ENCODE measurements at places on chromosomes 6 and 20.
A peak's percentile ranks its signal among the peaks of the same experiment; 100 is the strongest.

DNA sequence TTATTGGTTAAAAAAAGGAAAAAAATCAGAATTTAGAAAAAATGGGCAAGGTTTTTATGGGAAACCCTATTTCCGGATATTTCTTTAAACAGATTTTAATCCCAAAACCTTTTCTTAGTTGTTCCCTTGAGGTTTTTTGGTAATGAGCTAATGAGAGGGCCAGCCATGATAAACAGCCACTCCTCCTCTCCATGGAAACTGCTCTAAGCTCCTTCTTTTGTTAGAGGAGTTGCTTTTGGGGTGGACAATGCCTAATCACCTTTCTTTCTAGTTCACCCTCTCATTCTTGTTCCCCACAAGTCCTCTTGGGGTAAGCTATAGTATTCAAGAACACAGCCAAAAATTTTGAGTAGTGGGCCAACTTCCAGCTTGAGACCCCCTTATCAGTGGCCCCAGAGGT is 105.0 kb upstream of the FAM184A start:
- no peak for DNase-seq

DNA sequence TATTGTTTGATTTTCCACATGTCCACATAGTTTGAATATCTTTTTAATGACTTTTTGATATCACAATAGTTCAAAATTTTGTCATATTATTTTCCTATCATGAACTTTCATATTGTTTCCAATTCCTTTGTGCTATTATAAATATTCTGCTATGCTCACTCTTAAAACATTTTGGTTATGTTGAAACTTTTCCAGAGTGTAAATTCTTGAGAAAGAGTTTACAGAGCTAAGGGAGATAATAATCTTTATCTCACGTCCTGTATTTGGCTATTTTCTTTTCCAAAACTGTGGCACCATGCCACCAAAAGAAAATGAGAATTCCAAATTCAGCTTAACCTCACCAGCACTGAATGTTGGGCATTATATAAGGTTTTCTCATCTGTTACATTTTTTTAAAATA is 210.9 kb downstream of the TFAP2B start:
- DNase-seq: no peak

GRCh38 chr6:159807150-159807858 is 7.2 kb downstream of the PNLDC1 start:
- DNase-seq: no peak

DNA sequence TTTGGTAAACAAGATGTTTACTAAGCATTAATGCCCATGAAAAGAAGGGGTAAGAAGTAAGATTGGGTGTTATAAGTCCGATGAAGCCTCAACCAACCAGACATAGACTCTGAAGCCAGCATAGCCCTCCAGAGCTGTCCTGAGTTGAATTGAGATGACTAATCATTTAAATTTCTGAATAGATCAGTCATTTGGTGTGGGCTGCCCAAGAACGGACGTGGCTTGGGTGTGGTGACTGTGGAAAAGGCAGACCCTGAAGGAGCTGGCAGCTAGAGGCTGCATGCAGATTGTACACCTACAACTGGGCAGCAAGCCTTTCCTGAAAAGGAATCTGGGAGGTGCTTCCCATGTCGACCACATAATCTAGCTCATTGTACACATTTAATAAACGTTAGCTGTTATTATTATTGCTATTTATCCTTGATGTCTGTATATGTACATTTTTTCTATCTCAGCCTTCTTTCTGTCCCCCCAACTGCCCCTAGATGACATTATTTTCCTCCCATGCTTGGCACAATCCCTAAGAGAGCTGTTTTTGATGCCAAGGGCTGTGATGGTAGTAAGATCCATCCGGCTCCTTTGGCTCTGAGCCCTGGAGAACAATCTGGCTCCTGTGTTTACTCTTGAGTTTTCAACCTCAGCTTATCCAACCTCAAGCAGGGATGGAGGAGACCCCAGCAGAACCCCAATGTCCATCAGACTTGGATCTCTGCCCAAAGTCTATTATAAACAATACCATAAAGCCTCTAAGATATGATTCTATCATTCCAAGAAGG is 57.6 kb upstream of the JAG1 start:
- no peak for DNase-seq

DNA sequence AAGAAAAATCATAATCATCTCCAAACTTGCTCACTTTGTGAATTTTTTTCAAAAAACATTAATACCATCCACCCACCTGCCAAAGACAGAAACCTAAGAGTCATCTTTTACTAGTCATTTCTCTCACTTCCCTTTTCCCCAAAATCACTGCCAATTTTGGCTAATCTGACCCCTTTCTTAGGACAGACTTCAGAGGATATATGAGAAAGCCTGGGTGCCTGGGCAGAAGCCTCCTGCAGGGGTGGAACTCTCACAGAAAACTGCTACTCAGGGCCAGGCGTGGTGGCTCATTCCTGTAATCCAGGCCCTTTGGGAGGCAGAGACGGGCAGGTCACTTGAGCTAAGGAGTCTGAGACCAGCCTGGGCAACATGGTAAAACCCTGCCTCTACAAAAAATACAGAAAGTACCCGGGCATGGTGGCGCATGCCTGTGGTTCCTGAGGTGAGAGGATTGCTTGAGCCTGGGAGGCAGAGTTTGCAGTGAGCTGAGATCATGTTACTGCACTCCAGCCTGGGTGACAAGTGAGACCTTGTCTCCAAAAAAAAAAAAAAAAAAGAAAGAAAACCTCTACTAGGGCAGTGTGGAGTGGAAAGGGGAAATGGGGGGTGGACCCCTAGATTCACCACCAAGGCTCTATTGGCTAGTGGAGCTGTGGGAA is 3.8 kb downstream of the DEK start:
- peak; percentile 31 for DNase-seq

DNA sequence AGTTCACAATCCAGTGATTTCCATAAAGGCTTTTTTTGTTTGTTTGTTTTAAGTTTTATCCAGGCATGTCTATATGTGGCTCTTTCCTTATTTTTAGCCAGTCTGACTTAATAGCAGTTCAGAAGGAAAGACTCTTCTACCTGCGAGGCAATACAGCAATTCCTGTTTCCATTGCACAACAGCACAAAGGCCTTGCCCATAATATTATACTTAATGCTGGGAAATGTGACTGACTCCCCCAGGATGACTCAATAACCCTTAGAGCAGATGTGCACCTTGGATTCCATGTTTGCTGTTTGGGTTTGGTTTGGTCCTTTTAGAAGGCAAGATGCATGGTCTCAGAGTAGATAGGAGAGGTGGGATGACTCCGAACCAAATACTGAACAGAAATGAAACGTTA is 184.1 kb downstream of the MTFR2 start:
- no peak for DNase-seq
